ENCODE measurements at places on chromosomes 11 and 22.

DNA sequence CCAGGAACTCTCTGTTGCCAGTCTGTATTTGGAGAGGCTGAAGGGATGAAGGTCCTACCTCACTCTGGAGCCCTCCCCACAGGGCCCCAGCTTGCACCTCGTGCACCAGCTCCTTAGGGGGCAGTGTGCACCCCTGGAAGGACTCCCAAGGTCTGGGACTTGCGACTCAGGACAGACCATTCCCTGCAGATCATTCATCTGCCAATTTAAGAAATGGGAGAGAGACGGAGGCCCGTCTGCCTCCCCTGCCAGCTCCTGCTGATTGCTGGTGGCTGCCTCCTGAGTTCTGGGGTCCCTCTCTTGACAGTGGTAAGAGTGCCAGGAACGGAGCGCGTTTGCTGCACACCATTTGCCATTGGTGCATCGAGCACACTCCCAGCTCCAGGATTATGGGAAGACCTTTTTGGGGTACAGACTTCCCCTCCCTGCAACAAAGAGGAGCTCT lies 27.4 kb upstream of the MALAT1 start:
- no peak for DNase-seq

DNA sequence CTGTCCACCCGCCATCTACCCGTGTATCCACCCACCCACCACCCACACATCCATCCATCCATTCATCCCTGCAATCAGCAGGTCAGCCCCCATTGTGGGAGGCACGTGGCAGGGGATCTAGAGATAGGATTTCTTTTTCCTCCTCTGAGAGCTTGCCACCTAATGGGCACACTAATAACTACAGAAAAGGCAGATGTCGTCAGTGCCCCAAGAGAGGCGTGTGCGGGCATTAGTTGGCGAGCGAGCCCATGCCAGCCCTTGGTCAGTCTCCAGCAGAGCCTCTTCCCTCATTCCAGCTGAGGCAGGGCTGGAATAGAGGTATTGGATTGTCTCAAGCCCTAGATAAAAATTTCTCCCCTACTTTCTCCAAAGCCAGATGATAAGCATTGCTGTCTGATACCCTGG lies 9.7 kb downstream of the USP2 start:
- DNase-seq = no peak

- DNase-seq = no peak
Measured at GRCh38 chr11:73318501-73319011, 10.5 kb downstream of the ARHGEF17 start.

DNA sequence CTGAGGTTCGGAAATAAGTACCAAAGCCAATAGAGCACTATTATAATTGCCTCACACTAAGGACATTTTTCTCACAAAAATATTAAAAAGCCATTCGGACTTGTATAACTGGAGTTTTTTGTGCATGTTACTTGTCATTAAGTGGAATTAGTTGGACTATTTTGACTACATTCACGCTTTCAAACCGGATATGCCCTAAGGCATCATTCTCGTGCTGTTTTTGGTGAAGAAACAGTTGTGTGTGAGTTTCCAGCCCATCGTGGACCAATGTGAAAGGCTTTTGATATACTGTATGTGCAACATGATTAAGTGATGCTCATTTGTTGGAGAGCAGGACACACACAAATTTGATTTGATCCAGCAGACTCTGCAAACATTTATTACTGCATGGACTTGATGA lies 192.8 kb downstream of the PGR start:
- no peak for DNase-seq

DNA sequence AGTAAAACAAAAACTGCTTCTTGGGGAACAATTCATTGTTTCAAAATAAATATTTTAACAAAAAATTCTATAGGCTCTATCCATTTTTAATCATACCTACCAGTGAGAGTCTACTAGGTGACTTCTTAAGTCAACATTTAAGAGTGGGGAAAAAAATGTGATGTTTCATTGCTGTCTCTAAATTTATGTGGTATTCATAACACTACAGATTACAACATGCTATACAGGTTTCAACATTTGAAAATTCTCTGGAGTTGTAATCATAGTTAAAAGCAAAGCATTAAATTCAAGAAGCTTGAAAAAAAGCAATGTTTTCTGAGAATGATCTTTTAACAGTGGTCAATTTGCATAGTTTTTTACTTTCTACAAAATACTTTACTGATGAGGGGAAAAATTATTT lies 18.3 kb downstream of the SBF2 start:
- no peak for DNase-seq

- DNase-seq = no peak
Measured at GRCh38 chr11:32396331-32396730, 39.0 kb downstream of the WT1 start.

GRCh38 chr11:92300876-92301275 lies 76.3 kb downstream of the FAT3 start:
- no peak for DNase-seq

DNA sequence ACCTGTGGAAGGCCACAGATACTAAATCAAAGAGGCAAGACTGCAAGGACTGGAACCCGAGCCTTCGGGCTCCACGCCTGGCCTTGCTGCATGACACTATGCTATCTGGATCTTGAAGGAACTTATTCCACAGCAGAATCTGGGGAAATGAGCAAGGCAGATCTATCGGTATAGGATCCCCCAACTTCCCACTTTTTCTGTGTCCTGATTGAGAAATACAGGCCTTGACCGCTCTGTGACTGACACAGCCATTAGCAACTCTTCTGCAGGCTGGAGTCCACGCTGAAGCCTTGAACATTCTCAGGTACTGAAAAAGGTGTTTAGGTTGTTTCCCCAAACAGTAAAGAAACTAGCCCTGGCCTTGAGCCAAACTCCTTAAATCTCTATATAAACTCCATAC lies 241.2 kb upstream of the NARS2 start:
- no peak for DNase-seq

- no peak for DNase-seq
Measured at GRCh38 chr22:30304495-30305244, 15.4 kb upstream of the CASTOR1 start.

DNA sequence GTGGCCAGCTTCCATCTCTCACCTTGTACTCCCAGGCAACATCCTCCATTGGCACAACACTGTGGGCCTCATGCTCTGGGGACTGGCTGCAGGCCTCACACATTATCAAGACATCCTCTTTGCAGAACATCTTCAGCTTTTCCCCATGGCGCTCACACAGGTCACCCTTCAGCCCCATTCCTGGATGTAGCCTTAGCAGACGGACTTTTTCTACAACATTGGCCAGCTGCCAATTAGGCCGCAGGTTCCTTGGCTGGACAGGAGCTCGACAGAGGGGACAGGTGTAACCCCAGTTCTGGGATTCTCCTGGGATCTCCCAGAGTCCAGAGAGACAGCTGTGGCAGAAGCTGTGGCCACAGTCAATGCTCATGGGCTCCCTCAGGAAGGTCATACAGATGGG lies 3.0 kb downstream of the TRIM68 start:
- no peak for DNase-seq

GRCh38 chr11:85752890-85753581 lies 57.9 kb downstream of the SYTL2 start:
- DNase-seq = no peak

- no peak for DNase-seq
Measured at GRCh38 chr11:96543177-96543576, 153.4 kb downstream of the JRKL start.

DNA sequence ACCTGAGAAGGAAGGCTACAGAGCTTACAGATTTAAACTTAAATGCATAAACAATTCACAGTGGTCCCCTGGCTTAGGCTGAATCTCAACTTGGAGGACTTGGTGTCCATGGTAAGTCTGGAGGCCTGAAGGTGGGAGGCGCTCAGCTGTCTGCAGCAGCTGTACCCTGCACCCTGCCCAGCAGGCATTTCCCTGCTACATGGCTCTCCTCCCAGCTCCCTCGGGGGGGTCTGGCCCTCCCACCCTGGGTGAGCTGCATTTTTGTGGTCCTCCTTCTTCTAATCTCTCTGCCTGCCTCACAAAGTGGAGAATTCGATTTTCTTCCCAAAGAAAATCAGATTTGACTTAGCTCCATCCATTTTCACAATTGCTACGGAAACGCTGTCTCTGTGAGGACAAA lies 273.2 kb downstream of the KIRREL3 start:
- no peak for DNase-seq

DNA sequence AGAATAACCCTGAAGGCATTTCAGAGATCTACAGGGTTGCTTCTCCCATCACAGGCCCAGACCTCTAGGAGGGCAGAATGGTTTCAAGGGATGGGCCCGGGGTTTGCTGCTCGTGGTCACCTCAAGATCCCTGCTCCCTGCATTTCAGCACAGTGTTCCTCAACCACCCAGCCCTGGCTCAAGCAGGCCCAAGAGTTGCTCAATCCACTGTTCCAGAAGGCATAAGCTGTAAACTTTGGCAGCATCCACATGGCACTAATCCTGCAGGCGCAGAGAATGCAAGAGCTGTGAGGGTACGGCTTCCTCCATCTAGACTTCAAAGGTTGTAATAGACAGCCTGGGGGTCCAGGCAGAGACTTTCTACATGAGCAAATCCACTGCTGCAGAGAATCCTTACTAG lies 225.0 kb upstream of the UBASH3B start:
- no peak for DNase-seq

DNA sequence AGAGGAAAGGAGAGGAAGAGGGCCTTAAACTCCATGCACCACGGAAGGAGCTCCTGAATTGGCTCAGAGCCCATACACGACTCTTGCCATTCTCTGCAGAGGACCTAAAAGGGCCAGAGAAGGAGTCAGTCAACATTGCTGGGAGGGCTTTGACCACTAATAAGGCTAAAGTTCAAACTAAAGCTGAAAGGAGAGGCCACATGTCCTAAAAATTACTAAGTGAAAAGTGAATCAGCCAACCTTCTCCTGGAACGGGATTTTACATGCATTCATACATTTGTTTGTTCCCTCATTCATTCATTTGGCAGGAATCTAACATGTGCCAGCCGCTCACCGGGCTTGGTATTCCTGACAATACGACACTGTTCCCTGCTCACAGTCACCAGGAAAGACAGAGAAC lies 10.5 kb downstream of the CLMP start:
- no peak for DNase-seq

- DNase-seq = no peak
Measured at GRCh38 chr11:116164843-116165242, 607.9 kb downstream of the BUD13 start.

GRCh38 chr22:19824926-19825339 lies 29.7 kb downstream of the GNB1L start:
- DNase-seq = no peak

GRCh38 chr22:17121233-17122195 lies at the start of gene TMEM121B:
TSS of gene TMEM121B (minus strand) at chr22:17121360. CDS start at chr22:17121127, 233 bp downstream.
- no peak for DNase-seq

GRCh38 chr22:28923826-28924732 lies 40.7 kb downstream of the ZNRF3 start:
- DNase-seq = no peak

DNA sequence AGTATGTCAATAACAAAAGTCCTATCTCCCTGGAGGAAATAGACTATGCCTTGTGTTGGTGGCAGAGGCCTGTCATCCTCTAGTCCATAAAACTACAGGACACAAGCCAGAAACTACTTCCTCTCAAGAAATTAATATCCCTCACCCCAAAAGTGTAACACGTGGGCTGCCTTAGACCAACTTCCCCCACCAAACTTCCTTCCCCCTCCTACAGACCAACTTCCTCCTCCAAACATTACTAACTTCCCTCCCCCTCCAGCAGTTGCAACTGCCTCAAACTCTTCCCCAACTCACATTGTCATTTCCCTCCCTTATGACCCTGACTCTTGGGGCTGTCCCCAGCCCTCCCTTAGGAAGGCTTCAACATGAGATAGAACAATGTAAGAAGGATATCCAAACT lies 6.3 kb downstream of the OR52K2 start:
- no peak for DNase-seq

DNA sequence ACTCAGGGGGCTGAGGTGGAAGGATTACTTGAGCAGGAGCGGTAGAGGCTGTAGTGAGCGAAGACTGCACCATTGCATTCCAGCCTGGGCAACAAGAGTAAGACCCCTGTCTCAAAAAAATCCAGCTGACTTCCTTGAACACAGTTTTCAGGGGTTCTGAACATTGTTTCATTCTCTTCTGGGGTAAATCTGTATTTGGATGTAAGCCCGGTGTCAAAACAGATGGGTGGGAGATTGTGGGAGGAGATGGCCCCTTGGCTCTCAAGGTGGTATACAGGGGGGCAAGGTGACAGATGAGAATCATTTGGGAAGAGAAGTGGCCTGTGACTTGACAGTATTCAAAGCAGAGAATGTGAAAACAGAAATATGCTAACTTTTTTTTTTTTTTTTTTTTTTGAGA lies 4.8 kb downstream of the ESAM start:
- DNase-seq = no peak

Measured in GM06990 (cell line).